ENCODE measurements at places on chromosomes 12 and 14.

- no peak for DNase-seq
Observed at GRCh38 chr14:101972126-101972866, 7.9 kb downstream of the DYNC1H1 start.

DNA sequence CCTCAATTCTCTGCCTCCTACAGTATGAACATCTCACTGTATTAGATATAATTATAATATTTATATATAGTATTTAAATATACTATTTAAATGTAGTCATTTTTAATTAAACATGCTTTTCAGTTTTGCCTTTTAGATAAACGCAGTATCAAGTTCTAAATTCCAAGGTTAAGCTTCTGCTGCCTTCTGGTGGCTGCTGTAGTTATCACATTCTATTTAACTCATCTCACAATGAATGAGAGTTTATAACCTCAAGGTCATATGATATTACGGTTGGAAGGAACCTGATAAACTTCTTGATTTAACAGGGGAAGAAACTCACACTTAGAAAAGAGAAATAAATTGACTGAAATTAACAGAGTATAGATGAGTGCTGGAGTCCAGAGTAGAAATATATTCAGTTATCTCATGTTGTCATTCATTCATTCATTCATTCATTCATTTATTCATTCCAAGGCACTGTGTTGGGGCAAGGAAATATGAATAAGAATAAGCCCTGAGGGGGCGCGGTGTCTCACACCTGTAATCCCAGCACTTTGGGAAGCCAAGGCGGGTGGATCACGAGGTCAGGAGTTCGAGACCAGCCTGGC lies 31.9 kb downstream of the GUCY2C start:
- DNase-seq = no peak

DNA sequence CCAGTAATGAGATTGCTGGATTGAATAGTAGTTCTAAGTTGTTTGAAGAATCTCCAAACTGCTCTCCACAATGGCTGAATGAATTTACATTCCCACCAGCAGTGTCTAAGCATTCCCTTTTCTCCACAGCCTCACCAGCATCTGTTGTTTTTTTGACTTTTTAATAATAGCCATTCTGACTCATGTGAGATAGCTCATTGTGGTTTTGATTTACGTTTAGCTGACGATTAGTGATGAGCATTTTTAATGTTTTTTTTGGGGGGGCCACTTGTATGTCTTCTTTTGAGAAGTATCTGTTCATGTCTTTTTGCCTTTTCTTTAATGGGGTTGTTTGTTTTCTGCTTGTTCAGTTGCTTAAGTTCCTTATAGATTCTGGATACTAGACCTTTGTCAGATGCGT lies 8.1 kb upstream of the SLC15A5 start:
- DNase-seq = no peak

DNA sequence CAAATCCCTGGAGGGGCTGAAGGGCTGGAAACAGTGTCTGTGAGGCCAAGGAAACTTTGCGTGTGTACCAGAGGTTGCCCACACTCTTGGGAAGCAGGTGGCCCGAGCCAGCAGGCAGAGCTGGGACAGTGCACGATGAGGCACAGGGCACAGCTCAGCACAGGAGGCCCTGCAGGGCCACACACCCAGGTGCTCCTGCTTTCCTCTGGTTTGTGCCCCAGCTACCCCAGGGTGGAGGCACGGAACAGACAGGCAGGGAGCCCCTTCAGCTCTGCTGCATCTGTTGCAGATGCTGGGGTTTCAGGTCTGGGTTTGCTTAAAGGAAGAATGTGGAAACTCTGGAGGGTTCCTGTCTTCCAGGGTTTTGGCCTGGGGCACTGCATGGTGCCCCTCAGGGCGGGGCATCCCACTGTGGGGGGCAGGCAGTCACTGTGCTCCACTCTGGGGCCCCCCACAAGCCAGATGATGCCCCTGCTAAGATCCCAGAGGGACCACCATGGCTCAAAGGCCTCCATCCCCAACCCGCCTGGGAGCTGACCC lies 8.6 kb downstream of the TMEM179 start:
- DNase-seq = no peak

- DNase-seq = no peak
Observed at GRCh38 chr12:3520711-3521110, 29.7 kb downstream of the PRMT8 start.

GRCh38 chr14:105330491-105330895 lies 15.9 kb downstream of the PACS2 start:
- no peak for DNase-seq

- DNase-seq = no peak
Observed at GRCh38 chr14:103061482-103061976, 4.2 kb upstream of the CDC42BPB start.

DNA sequence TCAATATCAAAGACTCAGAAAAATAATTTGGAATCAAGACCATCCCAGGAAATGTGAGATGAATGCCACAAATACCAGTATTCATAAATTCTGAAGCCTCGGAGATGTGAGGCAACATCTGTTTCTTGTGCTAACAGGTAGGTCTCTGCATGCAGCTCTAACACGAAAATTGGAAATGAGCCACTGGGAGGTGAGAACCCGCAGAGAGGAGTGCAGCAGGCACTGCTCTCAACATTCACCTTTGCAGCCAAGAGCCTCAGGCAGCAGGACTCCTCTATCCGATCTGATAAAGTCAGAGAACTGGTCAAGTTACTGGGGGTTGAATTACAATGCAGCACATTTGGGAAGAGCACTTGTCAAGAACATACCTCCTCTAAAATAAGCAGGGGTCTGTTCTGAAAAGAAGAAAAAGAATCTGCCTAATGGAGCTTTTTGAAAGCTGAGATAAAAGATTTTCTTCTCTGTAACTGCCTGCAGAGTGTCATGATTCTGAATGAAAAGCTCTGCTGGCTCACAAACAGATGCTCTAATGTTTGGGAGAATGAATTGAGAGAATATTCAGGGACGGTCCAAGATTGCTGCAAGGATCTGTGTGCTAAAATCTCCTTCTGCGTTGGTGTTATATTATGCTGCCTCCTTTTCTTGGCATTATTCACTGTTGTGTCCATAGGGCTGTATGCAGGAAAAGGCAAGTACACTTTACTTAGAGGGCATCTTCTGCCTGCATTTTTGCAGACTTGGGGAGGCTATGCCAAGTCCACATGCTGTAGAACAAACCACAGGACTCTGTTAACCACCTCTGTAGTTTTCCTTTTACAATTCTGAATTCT lies 209.6 kb upstream of the KRR1 start:
- no peak for DNase-seq

DNA sequence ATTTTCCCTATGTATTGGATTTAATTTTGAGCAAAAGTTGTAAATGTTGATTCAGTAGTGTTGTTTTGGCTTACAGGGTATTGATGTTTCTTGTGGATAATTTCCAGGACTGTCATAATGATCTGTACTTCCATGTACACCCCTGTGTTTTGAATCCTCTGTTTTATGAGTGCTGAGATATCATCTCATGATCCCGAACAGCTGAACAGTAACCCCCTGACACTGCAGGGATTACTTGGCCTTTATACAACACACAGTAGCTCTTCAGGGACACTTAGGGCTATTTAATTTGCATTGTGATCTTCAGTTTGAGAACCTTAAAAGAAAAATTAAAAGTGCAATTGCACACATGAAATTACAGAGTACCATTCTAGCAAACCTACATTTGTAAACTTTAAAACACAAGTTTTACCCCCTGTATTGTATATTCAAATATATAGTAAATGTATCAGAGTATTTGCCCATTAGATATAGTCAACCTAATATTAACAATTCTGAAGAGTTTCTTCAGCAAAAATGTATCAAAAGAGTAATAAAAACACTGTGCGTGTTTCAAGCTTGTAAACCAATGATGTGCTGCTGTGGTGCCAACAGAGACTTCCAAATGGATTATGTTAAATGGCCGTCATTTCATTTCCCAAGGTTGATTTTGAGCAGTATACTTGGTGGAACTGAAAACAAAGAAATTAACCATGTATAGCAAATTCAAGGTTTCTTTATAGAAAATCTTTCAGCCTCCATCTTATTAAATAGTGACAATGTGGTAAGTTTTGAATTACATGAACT lies 27.9 kb upstream of the MYF6 start:
- DNase-seq = no peak

DNA sequence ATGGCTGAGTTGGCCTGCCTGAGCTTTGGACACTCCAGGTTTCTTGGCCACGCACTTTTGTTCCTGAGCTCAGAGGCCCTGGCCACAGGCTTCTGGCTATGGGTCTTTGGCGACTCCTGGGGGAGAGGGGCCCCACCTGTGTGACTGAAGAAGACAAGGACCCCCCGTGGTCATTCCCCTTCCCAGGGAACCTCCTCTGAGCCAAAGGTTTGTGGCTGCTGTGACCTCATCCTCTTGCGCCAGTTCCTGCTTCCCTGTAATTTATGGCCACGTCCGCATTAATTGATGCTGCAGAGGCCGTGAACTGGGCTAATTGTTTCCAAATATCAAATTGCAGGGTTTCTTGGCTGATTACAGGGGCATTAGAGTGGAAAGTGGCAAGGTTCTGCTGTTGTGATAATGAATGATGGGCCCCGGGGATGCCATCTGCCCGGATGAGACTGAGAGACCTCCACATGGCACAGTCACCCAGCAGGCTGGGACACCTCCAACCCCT lies 27.6 kb upstream of the NOS1 start:
- DNase-seq = no peak

GRCh38 chr14:33782923-33783322 lies 168.0 kb downstream of the EGLN3 start:
- DNase-seq = no peak

DNA sequence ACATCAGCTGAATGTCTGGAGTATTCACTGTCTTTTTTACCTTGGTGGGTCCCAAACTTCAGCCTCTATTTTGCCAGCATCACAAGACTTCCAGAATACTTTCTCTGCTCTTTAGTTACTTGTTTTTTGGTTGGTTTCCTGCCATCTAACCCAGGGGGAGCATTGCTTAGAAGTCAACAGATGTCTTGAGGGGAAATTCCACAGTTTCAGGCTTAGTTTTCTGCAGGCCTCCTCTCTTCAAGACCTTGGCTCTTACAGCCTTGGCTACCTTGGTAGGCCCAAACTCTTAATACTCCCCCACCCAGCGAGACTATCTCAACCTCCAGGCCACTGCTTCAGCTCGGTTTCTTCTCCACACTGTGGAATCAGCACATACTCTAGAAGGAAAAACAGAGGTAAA lies 41.7 kb downstream of the NEDD1 start:
- no peak for DNase-seq

- no peak for DNase-seq
Observed at GRCh38 chr12:117513353-117513752, 151.9 kb upstream of the NOS1 start.

DNA sequence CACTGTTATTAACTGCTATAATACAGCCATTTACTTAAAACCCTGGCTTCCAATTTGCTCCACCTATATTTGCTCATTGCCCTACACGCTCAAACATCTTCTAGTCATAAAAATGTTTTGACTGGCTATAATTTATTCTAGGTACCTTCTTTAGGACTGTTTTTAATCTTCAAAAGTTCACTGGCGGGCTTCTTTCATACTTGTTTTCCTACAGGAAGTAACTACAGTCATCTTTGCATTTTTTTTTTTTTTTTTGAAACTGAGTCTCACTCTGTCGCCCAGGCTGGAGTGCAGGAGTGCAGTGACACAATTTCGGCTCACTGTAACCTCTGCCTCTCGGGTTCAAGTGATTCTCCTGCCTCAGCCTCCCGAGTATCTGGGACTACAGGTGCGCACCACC lies 32.5 kb downstream of the MPHOSPH9 start:
- DNase-seq = no peak

DNA sequence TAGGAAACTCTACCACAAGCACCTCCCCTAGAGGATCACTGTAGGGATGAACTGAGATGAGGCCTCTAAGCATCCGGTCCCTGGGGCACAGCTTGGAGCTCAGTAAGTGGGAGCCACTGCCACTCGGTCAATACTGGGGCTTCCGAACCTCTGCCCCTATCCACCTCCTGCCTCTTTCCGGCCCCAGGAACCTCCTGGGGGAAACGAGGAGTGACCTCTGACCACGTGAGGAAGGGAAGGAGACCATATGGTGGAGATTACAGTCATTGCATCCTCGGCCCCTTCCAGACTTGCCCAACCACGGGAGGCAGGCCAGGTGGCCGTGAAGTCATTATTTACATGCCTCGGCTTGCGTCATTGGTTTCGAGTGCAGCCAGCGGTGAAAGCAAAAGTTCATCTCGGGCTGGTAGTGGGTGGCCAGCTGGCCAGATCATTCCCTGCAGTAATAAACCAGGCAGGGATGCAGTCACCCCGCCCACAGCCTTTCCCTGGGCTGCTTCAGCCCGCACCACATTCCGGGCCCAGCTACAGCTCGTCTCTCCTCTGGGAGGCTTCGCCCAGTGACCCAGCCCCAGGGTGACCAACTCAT lies 65.4 kb downstream of the C14orf132 start:
- DNase-seq = no peak

GRCh38 chr14:70714055-70714550 lies 72.4 kb downstream of the TTC9 start:
- peak; percentile 18 for DNase-seq

- DNase-seq = no peak
Observed at GRCh38 chr12:69524755-69525469, 54.7 kb downstream of the FRS2 start.

DNA sequence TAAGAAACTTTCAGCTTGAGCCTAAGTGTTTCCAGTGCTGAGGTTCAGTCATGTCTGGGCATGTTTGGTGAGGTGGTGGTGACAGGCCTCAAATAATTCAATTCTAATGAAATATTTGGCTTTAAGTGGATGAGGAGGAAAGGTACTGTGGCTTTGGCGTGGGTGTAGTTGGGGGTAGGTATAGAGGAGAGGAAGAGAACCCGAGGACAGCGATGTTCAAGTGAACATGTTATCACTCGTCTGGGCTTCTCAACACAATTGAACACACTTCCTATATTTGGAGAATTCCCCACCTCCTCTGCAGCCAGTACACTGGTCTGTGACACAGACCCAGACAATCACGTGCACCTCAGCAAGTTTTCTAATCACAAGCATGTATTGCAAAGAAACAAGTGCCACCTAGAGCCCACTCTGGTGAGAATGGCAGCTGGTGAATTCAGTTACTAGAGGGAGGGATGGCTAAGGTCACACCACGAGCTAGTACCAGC lies 53.0 kb downstream of the IFNG-AS1 start:
- DNase-seq = no peak

DNA sequence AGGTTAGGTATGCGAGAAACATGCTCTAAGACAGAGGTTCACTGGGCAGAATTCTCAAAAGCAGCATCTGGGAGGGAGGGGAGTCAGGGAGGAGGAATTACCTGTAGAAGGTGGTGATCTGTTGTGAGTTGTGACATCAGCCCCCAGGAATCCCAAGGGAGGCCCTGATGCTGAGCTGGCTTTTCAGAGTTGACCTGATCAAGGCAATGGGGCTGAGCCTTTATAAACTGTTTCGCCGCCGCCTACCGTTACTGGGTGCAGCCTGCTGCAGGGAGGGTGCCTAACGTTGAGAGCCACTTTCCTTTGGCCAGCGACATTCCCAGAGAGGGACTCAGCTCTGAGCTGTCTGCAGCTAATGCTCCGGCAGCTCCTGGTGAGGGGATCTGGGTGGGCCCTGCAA lies 257.9 kb upstream of the TMEM132C start:
- no peak for DNase-seq
